ENCODE measurements at places on chromosomes 11 and 22.

DNA sequence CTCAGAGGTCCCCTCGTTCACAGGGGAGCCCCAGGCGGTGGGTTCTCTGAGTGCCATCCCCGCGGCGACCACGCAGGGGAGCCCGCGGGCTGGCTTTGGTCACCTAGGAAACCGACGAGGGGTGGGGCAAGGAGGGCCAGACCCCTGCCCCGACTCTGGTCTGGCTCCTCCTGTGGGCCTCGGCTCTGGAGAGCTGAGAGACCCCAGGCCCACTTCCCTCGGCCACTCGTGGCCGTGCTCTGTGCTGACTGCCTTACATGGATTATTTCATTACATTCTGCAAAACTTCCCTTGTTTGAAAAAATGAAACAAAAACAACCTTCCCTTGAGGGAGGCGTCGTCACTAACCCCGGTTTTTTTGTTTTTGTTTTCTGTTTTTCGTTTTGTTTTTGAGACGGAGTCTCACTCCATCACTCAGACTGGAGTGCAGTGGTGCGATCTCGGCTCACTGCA lies 15.1 kb upstream of the CYTH4 start:
- no peak for DNase-seq

DNA sequence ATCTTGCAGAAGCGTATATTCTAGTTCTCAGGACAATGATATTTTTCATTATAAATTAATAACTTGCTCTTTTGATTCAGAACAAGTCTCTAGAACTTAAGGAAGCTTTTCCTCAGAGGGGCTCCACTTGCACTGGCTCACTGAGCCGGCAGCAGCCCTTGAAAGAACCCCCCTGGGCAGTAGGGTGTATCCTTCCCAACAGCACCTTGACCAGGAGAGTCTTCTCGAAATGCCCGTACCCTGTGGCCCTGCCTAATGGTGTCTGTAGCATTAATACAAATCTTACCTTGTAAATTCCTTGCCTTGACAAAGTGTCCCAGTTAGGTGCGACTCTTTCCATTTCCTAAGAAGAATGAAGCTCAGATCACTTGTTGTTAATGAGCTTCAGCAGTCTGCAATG lies 13.5 kb downstream of the PSMD13 start:
- DNase-seq: no peak

GRCh38 chr11:213111-213510 lies 5.6 kb downstream of the RIC8A start:
- DNase-seq: no peak

DNA sequence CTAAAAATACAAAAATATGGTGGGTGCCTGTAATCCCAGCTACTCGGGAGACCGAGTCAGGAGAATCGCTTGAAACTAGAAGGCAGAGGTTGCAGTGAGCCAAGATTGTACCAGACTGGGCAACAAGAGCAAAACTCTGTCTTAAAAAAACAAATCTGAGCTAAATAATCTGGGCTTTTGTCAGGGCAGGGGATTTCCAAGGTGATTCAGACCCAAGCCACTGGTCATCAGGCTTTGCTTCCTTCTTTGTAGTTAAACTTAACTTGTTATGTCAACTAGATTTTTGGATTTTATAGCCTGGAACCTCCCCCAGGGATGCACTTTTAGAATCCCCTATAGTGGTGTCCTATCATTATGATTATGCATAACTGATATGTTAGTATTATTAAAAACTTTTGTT lies 27.0 kb upstream of the SLC22A8 start:
- no peak for DNase-seq

- no peak for DNase-seq
These were observed 38.6 kb upstream of the LMO2 start for GRCh38 chr11:33930317-33931021.

DNA sequence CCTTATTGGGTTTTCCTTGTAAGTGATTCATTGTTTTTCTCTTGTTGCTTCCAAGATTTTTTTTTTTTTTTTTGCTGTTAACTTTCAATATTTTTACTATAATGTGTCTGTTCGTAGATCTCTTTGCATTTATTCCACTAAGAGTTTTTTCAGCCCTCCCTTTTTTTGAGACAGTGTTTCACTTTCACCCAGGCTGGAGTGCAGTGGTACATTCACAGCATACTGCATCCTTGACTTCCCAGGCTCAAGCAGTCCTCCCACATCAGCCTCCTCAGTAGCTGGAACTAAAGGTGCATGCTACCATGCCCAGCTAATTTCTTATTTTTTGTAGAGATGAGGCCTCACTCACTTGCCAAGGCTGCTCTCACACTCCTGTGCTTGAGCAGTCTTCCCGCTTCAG lies 1282.0 kb upstream of the CNTN5 start:
- no peak for DNase-seq

DNA sequence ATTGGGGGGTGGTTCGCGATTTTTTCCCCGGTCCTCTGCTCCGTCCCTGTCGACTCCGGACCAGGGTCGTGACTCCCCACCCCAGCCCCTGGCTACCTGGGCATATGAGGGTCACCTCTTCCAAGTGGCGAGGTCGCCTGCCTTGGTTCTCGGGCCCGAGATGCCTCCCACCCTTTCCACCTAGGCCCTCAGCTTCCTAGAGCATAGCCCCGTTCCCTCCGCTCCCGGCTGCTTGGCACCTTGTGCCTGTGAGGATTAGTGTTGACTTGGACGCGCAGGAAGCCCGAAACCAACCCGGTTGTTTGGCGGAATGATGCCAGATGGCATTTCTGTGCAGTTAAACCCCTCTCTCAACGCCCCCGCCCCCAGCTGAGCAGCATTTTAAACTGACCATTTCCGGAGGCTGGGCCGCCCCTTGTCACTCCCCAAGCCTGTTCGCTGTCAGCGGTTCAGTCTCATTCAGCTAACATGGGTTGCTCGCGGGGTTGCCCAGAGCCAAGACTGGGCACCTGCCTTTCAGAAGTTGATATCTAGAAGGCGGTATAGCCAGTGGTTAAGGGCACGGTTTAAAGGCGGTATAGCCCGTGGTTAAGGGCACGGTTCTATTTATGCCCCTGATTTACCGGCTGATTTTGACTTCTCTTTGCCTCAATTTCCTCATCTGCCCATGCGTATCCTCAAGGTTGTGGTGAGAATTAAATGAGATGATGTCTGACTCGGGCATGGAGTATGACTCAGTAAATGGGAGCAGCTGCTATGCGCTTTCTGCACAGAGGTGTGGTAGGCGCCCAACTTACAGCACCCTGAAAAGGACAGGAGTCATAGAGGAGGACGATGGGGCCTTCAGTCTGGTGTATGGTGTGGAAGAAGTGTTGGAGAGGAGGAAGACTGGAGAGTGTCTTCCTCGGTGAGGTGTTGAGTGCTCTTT lies 639 bp downstream of the INCENP start:
- DNase-seq: peak; percentile 36

DNA sequence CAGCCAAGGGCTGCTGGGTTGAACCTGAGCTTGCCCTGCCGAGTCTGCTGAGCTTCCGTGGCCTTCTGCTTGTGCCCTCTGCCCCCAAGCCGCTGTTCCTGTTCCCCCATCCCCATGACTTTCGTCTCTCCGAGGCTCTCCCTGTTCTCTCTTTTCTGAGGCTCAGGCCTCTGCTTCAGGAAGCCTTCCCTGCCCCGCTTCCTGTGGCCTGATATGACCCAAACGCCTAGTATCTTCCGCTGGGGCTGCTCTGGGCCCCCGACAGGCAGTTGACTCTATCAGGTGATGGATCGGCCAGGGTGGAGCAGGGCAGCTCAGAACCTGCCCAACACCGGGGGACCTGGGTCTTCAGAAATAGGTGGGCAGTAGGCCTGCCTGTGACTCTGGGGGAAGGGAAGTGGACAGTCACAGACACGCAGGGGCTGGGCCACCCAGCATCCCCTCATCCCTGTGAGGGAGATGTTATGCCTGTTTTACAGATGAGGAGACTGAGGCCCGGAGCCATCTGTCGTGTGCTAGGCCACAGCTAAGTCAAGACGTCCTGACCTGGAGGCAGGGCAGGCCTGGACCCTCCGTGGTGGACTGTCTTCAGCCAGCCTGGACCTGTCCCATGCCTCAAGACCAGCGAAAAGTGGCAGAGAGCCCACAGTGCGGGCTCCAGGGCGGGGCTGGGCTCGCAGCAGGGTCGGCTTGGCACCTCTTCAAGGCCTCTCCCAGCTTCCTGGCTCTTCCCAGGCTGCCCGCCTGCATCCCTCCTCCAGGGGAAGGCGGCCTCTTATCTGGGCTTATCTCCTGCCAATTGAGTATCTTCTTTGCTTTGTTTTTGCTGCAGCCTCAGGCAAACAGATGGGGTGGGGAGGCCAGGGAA lies 16.2 kb downstream of the BAD start:
- DNase-seq: no peak

GRCh38 chr11:68683121-68683520 lies 1.2 kb upstream of the GAL start:
- DNase-seq: no peak

- no peak for DNase-seq
These were observed 10.5 kb upstream of the USP28 start for GRCh38 chr11:113885897-113886296.

- no peak for DNase-seq
These were observed 1.3 kb downstream of the TMEM86A start for GRCh38 chr11:18699848-18700261.

DNA sequence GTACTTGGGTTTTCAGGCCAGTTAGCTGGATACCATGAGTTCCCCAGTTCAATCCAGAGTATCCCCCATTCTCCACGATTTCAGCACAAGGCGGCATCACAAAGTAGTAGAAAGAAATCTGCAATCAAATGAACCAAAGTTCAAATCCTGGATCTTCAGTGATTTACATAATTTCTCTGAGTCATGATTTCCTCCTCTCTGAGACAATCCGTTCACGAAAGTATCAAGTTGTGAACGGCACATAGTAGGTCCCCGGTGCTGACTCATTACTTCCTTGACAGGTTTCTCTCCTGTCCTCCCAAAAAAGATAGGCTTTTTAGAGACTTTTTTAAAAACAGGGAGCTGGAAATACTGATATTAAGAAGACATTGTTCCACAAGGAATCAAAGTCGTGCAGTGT lies 69.1 kb upstream of the AKIP1 start:
- DNase-seq: no peak
